NCI-H774 (cell line): ENCODE measurements at places on chromosomes 3 and 15.

DNA sequence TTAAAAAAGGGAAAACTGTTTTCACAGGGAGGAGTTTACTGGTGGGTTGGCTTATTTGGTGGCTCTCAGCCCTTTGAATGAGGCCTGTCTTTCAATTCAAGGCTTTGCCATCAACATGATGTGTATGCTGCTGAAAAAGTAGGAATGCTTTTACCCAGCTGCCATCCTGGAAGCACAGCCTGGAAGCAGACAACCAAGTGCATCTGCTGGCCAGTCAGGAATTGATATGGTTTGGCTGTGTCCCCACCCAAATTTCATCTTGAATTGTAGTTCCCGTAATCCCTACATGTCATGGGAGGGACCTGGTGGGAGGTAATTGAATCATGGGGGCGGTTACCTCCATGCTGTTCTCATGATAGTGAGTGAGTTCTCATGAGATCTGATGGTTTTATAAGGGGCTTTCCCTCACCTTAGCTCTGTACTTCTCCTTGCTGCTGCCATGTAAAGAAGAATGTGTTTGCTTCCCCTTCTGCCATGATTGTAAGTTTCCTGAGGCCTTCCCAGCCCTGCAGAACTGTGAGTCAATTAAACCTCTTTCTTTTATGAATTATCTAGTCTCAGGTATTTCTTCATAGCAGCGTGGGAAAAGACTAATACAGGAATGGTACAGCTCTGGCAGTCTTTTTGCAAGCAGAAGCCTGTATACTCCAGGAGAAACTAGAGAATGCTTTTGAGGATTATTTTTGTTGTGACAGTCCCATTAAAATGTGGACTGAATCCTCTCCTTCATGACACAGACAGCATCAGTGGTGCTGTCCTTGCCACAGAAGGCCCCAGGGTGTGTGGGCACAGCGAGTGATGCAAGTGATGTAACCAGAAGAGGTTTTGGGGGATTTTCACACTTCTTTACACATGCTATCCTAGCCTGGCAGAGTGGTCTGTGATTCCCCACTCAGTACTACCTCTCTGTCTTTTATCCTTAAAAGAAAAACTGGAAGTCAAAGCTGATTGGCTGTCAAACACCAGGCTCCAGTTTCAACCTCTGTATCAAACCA is 20.0 kb downstream of the PLCL2 start:
- no peak for DNase-seq

- DNase-seq, result no peak
These were observed 993 bp upstream of the ISL2 start for GRCh38 chr15:76335307-76336253.

- DNase-seq, result no peak
These were observed 31.0 kb downstream of the POC1A start for GRCh38 chr3:52123106-52123725.

DNA sequence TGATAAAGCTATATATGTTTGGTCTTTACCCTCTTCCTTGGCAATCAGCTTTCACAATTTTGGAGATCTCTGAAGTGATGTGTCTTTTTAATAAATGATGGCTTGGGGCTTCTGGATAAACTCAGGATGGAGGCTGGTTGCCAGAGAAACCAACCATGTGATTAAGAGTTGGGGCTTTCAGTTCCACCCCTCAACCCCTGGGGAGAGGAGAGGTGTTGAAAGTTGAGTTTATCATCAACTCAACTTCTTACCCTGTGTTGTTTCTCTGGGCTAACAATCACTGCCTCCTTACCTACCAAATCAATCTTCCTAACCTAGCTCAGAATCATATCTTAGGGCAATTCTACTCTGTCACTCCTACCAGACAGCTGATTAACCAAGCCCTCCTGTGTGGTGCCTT is 735.8 kb downstream of the ZPLD1 start:
- DNase-seq, result no peak

DNA sequence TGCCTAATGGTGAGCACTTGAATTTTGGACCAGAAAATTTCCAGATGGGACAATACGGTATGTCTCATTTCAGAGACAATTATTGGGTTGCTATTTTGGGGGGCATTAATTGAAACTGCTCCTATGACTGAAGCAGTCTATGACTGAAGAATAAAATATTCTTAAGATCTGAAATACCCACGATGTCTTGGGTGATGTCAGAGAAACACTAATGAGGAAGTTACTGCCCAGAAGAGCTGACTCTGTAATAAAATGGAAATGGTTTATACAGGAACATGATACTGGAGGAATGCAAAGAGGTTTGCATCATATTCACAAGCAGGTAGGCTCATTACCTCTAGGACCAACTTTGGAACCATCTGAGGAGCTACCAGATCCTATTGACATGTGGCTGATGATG is 68.7 kb downstream of the IL12A start:
- no peak for DNase-seq

- DNase-seq, result peak; percentile 33
These were observed 23.5 kb upstream of the SLC4A7 start for GRCh38 chr3:27507515-27508266.

- peak; percentile 36 for DNase-seq
These were observed 68.8 kb upstream of the DLG1 start for GRCh38 chr3:197367081-197367780.
